ENCODE measurements at places on chromosomes 6 and 20.
A peak's percentile ranks its signal among the peaks of the same experiment; 100 is the strongest.

DNA sequence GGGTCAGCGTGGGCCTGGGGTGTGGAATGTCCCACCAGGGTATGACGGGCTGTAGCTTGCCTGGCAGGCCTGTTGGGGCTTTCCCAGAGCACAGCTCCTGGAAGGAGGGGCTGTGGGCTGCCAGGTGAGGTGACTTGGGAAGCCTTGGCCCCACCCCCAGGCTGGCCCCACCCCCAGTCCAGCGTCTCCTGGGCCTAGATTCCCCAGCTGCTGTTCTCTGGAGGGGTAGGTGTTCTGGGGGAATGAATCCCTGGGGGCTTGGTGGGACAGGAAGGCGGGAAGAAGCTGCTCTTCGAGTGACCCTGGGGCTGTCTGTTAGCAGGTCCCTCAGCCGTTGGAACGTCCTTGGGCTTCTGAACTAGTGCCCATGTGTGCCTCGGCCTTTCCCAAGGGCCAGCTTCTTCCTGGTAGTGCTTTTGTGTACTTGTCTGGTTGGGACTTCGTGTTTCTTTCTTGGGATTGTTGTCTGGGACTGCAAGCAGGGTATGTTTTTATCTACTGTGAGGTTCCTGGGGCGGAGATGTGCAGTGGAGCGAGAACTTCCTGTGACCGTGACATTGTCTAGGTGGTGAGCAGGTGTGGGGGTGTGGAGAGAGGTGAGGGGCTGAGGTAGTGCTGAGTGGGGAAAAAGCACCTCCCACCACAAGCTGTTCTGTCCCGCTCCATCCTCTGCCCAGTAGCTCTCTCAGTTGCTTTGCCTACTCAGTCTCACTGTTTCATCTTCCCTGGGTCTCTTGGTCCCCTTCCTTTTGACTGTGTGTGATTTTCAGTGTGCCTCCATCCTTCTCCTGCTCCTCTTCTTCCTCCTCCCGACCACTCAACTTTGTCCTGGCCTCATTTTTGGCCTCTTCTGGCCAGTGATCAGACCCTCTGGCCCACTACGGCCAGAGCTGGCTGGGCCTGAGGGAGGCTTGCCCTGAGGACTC is 1.3 kb upstream of the DDR1 start:
- DNase-seq = no peak

DNA sequence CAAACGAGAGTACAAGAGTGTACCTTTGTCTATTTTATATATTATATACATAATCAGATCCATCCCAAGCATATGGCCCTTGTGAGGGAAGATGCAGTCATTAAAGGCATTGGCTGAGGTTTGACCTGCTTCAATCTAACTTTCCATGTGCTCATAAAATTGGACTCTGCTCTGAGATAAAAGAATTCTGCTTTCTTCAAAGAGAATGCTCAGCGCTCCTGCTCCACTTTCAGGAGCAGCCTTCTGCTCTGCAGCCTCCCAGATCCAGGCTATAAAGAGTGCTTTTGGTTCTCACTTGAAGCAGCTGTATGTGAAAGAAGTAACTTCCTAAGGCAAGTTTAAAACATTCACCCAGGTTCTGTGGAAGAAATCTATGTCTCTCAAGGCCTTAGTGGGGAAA is 45.3 kb downstream of the CD83 start:
- DNase-seq = no peak

- peak; percentile 32 for DNase-seq
Observed at GRCh38 chr20:47677635-47678453, 107.4 kb downstream of the SULF2 start.

DNA sequence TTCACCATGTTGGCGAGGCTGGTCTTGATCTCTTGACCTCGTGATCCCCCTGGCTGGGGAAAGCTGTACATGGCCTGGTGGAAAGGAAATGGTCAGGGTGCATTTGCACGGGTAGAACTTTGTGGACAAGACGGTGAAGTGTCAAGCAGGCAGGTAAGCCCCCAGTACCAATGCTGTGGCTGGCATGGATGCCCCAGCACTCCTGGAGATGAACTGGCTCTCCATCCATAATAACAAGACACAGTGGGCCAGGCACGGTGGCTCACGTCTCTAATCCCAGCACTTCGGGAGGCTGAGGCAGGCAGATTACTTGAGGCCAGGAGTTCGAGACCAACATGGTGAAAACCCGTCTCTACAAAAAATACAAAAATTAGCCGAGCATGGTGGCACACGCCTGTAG is 37.3 kb upstream of the TMEM181 start:
- no peak for DNase-seq

DNA sequence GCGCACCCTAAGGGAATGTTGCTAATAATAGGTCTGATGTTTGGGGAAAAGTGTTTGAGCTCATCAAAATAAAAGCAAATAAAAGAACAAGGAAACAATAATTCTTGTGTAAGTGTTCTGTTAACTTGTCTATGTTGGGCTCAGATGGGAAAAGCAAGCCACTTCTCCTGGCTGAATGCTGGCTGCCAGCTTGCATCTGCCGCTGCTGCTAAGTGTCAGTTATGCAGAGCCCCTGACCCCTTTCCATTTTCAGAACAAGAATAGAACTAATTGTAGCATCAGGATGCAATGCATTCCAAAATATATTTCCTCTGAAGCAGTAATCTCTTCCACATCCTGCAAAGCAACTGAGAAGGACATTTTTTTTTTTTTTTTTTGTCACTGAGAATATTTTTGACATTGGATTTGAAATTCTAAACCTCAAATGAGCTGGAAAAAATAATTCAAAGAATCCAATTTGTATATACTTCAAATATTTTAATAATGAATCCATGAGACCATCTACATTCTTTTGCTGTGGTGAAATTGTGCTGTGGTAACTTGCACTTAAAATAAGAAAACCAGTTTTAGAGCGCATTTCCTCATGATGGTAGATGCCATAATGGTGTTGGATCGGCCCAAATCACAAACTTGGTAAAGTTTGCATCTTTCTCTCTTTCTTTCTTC is 43.9 kb upstream of the DEK start:
- no peak for DNase-seq

DNA sequence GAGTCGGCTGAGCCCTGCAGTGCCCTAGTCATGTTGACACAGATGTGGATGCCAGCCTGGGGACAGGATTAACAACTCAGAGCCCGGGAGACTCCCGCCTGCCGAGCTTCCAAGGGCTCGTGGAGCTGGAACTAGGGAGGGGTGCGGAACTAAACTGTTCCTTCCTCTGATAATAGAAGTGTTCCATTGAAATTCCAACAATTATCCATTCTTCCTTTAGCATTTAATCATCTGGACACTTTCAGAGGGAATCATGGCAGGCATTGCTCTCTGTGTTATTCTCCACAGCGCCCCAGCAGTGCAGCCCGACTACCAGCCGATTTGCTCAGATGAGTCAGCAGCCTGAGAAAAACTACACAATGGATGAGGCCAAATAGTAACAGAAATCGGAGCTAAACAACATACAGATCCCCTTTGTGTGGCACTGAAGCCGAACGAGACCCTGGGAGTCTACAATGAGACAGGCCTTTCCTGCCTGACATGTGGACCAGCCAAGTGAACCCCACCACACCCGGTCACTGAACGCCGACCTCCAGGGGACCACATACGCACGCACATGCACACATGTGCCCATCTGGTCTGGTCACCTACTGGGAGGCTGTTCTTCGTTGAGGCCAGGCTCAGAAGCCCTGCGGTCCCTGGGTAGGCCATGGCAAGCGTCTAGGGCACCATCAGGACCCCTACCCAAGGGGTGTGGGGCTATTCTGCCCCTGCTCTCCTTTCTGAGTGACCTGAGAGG is 238.4 kb upstream of the AFDN start:
- DNase-seq = no peak

DNA sequence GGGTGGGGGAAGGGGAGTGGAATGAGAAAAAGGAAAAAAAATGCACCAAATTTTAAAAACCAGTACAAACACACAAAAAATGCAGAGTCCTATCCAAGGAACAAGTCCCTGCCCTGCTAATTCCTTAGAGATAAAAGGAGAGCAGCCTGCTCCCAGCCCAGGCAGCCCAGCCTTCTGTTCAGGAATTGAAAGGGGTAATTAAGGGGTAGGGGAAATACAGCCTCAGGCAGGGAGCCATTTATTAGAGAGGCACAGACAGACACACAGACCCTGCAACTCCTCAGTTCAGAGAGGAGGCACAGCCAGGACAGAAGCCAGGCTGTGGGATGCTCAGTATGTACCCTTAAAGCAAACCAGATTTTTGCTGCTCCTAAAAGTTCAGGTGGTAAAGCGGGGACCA is 137.2 kb downstream of the EYA2 start:
- no peak for DNase-seq
